AG09309 (cell line): ENCODE measurements at places on chromosomes 1 and 21.
A peak's percentile ranks its signal among the peaks of the same experiment; 100 is the strongest.

DNA sequence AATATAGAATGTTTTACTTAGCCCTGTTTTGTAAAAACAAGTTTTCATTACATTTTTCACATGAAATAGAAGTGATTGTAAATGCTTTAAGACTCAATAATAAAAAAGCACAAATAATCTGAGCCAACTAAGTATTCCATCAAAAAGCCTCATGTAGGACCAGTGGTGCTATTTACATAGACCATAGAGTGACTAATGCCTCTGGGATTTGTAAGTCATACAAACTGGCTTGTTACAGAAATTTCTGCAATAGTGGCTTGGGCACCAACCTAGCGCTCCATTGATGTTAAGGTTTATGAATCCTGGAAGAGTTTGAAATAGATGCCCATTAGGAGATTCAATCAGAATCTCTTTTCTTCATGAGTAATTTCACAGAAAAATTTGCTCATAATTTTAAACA is 31.9 kb downstream of the ZMYM1 start:
- peak; percentile 33 for DNase-seq

DNA sequence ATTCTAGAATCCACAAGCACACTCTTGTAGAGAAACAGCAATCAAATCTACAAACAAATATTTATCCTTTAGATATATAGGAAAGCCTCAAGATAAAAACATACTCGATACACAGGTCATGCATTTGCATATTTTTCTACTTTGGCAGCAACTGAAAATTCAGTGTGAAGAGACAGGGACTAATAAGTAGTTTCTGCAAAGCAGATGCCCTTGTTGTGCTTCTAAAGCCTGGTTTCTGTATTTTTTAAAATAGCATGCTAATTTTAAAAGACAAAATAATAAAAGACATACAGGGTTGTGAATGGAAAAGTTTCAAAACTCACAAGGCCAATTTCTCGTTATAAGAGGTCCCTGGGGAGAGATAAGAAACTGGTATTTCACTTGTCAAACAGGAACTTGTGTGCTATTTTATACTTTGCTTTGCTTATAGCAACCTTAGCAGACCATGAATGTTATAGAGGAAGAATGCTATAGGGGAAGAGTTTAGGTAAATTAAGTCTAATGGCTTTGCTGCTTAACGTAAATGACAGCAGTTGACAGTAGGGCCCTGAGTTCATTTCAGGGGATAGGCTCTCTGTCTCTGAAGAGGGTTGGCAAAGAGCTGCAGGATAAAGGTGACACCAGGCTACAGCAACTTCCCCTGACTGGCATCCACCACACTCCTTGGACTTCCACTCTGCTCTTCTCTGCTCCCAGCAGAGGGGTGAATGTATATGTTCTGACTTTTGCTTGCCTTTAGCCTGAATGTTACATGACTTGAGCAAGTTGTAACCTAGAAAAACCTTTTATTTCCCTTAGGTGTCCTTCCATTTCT is 9.4 kb upstream of the RGS13 start:
- no peak for DNase-seq

- no peak for DNase-seq
Observed at GRCh38 chr1:110538921-110539320, 19.9 kb upstream of the KCNA10 start.

DNA sequence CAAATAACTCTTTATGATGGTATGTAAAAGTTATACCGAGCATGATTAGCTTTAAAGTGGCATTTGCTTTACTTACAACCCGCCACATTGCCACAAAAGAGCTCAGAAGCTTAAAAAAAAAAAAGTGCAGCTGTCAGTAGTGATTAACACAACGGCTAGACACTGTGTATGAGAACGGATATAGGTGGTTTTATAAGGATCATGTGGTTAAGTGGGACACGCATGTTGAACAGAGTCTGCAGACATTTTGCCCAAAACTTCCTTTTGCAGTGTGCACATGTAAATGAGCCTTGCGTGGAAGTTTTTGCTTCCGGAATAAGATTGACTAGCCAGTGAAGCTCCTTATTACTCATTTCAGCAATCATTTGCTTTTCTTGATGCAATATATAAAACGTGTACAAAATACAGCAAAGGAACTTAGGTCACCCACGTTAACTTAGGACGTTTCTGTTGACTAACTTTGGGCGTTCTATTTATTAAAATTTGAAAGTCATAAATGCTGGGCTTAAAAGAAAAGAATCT is 58.7 kb upstream of the RGS1 start:
- peak; percentile 46 for DNase-seq

DNA sequence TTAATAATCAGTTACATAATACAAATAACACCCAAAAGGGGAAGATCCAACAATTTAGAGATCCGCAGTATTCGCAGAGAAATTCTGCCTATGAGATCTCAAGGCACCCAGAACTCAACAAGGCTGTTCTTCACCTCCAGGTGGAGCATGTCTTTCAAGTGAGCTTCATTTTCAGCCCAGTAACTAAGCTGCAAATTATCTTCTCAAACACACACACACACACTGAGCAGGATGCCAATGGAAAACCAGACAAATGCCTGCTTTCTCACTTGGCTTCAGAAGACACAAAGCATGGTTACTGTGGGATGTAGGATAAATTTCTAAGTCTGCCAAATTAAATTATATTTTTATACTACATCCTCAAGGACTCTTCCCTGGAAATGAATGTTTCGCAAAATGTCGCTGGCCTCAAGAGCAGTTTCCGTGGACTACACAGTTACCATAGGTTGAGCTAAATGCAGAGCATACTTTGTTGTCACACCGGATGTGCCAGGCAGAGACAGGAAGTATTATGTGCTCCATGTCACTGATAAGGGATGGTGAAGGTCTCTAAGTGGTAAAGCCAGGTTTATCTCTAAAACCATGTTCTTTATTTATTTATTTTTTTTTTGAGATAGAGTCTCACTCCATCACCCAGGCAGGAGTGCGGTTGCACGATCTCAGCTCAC is 30.3 kb downstream of the UBR4 start:
- DNase-seq: no peak

- no peak for DNase-seq
Observed at GRCh38 chr1:175390522-175391254, 198.1 kb upstream of the KIAA0040 start.

DNA sequence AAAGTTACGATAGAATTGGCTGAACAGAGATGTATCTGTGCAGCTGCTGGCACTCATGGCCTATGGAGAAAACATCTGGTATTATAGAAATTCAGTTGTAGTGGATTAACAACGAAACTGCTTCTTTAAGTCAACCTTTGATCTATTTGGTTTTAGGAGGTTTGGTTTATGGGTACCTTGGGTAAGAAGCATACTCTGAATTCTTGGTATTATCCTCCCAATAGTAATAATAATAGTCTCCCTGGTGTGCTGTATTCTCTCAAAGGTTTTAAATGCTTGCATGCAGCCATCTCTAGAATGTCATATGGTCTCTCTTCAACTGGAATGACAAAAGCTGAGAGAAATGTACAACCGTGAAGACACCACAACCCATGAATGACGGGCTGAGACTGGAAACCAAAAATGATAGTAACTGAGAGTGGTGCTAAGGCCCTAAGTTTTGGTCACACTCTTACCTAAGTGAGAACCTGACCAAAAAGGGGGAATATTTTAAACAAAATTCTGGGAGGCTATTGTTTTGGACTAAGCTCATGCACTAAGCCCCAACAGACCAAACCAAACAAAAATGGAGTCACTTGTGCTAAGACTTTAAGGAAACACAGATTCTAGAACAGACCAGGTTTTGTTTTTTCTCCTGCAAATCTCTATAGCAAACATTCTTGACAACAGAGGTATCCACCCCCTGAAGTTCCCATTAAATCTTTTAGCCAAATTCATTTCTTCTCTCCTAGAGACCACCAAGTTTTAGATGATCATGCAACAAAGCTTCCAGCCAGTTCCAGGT is 17.6 kb upstream of the TMEM61 start:
- DNase-seq: no peak

- no peak for DNase-seq
Observed at GRCh38 chr21:28228636-28228995, 764.1 kb downstream of the LTN1 start.

DNA sequence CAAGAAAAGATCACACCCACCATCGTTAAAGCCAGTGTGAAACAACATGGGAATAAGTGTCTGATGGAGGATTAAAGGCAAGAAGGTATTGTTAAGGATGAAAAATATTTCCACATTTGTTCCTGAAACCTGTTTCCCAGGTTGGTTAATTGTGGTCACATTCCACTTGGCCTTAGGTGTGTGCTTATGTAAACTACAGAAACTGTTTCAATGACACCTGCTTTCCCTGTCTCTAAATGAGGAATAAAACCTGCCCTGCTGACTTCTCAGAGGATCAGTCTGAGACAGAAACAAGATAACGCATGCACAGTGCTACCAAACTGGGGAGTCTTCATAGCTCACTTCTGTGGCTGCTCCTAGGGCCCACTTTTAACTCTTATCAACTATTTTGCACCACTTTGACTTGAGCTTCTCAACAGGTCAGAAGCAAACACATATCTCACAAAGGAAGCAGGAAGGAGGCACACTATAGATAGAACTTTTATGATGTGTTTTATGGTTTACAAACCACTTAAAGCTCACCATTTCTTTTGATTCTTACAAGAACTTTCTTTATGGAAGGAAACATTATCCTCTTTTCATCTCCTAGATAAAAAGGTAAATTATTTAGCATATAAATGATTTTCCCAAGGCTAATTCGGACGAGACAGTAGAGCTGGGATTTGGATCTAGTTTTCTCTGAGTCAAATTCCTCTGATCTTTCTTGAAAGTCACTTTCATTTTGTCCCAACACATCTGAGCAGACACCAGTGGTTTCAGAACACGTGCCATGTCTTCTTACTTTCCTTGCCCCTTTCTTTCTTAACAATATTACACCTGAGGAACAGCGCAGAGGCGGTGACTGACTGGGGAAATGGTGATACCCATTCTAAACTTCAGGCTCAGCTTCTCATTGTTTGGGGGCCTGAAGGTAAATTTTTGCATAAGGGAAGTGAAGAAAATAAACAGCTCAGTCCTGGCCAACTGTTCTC is 33.4 kb downstream of the CYP2J2 start:
- no peak for DNase-seq

GRCh38 chr1:98393719-98394118 is 267.8 kb upstream of the SNX7 start:
- DNase-seq: no peak

- no peak for DNase-seq
Observed at GRCh38 chr1:222045786-222046185, 303.9 kb upstream of the DUSP10 start.

DNA sequence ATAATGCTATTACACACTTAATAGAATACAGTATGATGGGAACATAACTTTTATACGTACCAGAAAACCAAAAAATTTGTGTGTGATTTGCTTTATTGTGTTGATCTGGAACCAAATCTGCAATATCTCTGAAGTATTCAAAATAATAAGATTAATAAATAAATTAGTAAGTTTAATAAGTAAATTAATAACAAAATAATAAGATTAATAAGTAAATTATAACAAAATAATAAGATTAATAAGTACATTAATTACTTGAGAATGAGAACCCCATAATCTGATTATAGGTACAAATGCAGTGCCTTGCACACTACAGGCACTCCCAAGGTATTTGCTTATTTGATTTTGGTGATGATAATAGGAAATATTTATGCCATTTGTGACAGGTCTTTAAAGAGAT is 267.4 kb downstream of the ZNF326 start:
- no peak for DNase-seq

GRCh38 chr21:29817450-29817849 is 122.3 kb downstream of the GRIK1 start:
- DNase-seq: no peak

- DNase-seq: no peak
Observed at GRCh38 chr1:3074800-3075199, 5.8 kb downstream of the PRDM16 start.

GRCh38 chr1:170226767-170227166 is 81.0 kb downstream of the NTMT2 start:
- no peak for DNase-seq

DNA sequence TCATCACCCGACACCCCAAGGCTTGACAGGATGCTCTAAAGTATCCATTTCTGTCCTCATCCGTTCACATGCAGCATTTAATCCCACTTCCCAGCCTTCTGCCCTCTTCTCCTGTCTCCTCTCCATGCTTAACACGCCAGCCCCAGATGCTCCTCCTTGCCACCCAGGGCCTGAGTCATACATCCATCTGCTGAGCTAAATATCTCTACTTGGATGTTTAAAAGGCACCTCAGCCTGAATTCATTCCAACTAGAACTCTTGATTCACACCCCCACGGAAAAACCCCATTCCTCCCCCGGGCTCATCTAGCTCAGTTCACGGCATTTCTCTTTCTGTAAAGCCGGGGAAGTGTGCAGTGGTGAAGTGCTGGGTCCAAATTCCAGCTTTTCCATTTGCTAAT is 27.7 kb downstream of the TEX35 start:
- peak; percentile 87 for DNase-seq

GRCh38 chr1:10918531-10918930 is 93.9 kb upstream of the TARDBP start:
- peak; percentile 17 for DNase-seq

GRCh38 chr1:232548691-232549090 is 81.2 kb downstream of the SIPA1L2 start:
- no peak for DNase-seq

DNA sequence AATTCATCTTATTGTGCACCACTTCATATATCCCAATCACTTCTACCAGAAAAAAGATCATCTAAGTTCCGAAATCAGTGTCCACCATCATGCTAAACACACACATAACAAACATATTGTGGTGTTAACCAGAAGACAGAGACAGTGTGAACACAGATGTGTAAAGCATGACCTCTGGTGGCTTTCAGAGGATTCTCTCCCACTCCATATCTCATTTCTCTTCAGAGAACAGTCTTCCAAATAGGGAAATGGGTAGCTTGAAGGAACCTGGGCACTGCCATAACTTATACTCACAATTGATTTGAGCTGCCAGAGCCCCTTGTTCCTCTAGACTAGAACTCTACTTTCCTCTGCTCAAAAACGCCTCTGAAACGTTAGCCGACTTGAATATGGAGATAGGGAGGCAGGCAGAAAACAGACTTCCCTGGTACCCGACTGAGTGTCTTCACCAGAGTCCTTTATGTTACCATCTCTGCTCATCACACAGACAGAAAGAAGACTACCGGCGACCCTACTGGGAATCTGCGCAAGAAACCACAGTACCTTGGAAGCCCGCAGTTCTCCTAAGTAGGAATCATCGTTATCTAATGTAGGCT is 1.8 kb upstream of the ELAPOR1 start:
- DNase-seq: no peak

DNA sequence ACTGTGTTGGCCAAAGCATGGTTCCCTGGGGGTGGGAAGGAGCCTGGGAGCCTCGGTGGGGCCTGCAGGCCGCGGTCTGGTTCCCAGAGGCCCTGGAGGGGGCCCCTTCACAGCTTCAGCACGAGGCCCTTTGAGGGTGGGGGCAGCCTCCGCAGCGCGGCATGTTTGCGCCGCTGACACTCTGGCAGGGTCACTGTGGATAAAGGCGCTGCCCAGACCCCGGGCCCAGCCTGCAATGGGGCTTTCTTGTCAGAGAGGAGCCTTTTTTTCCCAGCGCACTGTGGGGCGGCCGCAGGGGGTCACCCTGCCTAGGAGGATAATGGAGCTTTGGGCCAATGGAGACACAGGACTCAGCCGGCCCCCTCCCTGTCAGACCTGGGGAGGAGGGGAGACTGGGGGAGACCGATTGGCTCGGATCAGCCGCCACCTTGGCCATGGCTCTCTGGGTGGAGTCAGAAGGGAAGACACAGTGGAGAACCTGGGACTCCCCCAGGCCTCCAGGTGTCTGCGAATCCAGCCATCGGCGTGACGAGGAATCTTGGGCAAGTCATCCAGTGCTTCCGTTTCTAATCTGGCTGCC is 26.0 kb downstream of the EPHB2 start:
- DNase-seq: no peak
